ENCODE measurements at places on chromosomes 11 and 22.

GRCh38 chr22:19977296-19978243 lies 36.0 kb upstream of the TXNRD2 start:
- DNase-seq: no peak

GRCh38 chr11:2793701-2794045 lies 91.9 kb downstream of the CDKN1C start:
- DNase-seq: no peak

- no peak for DNase-seq
Observed at GRCh38 chr22:30250039-30250565, 3.5 kb upstream of the LIF start.

GRCh38 chr11:75398906-75399305 lies 412 bp upstream of the RPS3 start:
- DNase-seq: no peak

GRCh38 chr11:2461253-2461955 lies 16.6 kb downstream of the KCNQ1 start:
- DNase-seq: no peak

DNA sequence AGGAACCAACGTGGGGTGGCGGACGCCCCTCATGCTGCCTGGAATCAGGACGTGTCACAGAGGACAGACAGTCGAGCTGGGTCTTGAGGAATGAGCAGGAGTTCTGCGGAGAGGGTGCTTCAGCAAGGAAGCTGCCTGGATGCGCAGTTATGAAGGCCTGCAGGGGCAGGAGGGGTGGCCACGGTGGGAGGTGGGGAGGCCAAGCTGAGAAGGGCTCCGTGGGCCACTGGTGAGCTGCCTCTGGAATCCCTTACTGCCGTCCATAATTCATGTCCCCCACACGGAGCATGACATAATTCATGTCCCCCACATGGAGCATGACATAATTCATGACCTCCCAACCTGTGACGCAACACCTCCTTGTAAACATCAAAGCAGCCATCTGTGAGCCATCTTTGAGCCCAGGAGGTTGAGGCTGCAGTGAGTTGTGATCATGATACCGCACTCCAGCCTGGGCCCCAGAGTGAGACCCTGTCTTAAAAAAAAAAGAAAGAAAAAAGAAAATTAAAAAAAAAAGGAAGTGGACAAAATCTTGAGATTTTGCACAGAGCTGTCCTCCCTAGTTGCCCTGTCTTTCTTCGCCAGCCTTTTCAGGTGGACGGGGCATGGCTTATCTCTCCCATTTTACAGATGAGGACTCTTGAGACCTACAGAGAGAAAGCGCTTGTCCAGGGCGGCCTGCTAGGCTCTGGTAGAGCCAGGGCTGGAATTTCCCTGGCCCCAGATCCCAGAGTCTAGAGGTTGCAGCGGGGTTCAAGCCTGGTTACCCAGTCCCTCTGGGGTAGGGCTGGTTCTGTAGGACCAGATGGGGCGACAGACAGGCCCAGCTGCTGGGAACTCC lies 24.3 kb upstream of the PICK1 start:
- DNase-seq: no peak

DNA sequence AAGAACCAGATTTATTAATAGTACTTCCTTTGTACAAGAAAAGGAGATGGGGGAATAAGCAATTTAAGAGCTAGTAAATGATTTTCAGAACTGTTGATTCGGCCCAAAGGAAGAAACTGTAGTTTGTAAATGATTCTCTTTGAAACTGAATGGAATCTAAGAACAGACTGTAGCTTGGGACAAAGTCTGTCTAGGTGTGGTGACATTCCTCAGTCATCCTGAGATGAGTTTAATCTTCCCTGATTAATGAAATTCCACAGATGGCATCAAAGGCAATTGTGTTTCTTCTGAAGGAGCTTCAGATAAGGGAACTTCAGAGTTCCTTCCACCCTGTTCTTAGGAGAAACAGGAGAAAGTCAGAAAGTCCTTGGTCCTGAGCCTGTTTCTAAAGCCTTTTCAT lies 2095.9 kb downstream of the LRRC4C start:
- DNase-seq: no peak

DNA sequence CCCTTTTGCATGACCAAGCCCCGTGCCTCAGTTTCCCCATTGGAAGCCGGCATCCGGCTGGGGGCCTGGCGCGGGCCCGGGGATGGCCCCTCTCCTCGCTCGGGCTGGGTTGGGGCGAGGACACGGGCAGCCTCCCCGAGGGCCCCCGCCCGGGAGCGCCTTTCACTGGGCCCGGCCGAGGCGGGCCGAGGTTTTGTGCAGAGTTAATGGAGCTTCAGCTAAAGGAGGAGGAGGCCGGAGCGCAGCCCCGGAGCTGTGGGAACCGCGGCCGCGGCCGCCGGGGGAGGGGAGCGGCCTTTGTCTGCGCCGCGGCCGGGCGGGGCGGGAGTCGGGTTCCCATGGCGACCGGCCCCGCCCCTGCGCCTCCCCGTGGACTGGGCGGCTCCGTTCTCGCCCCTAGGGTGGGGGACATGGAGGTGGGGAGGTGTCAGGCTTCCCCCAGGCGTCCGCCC lies 1.4 kb upstream of the MAPK11 start:
- DNase-seq: no peak

DNA sequence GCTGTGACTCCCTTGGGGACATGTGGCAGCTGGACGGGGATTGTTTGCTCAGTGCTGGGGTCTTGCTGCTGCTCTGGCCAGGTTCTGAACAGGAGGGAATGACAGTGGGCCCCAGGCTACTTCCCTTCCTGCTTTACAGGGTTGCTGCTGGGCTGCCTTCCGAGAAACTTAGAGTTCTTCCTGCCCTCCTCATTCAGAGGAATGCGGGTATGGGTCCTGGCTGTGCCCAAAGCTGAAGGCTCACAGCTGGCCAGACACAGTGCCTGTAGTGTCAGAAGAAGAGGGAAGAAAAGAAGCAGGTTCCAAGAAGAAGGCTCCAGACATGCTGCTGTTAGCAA lies 108.3 kb upstream of the PARVA start:
- DNase-seq: no peak

GRCh38 chr11:127875131-127875530 lies 712.2 kb downstream of the ETS1 start:
- DNase-seq: no peak

- DNase-seq: no peak
Observed at GRCh38 chr11:114208377-114208776, 87.8 kb upstream of the NNMT start.

DNA sequence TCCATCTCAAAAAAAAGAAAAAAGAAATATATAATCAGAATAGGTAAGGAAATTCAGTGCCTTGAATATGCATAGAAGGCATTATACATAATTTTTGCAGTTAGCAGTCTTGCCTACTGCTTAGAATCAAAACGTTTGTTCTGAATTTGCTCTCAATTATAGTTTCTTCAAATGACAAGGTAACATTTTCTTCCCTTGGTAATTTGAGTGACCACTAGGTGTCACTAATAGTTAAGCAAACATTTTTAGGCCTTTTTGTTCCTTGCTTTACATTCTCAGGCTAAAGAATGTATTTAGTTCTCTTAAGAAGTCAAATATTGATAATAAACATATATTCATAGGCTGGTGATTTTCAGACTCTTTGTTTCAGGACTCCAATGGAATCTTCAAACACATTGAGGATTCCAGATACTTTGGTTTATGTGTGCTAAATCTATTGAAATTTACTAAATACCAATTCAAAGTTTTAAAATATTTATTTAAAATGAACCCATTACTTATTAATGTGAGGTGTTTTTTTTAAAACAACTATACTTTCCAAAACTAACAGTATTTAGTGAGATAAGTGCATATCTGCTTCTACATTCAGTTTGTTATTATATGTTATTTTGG lies 55.0 kb upstream of the DEPDC7 start:
- peak; percentile 38 for DNase-seq

DNA sequence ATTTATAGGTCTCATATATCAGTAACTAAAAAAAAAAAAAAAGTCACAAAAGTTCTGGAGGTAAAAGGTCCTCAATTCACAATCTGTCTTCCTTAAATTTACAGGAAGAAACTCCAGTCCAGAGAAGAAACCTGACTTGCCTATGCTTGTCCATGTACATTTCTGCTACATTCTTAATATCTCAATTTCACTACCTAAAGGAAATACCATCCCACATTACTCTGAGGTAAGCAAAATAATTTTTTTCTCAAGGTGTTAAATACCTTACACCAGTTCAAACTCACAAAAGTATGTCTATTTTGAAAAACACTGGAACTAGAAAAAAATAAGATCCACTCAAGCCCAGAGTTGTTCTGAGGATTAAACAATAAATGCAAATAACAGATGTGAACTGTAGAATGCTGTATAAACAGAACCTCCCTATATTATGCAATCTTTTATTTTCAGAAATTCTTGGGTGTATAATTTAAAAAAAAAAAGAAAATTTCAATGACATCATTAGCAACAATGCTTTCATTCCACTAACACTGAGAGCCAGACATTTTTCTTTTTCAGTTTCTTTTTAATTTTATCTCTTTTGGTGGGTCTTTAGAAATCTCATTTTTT lies 49.9 kb upstream of the GDPD4 start:
- DNase-seq: no peak

DNA sequence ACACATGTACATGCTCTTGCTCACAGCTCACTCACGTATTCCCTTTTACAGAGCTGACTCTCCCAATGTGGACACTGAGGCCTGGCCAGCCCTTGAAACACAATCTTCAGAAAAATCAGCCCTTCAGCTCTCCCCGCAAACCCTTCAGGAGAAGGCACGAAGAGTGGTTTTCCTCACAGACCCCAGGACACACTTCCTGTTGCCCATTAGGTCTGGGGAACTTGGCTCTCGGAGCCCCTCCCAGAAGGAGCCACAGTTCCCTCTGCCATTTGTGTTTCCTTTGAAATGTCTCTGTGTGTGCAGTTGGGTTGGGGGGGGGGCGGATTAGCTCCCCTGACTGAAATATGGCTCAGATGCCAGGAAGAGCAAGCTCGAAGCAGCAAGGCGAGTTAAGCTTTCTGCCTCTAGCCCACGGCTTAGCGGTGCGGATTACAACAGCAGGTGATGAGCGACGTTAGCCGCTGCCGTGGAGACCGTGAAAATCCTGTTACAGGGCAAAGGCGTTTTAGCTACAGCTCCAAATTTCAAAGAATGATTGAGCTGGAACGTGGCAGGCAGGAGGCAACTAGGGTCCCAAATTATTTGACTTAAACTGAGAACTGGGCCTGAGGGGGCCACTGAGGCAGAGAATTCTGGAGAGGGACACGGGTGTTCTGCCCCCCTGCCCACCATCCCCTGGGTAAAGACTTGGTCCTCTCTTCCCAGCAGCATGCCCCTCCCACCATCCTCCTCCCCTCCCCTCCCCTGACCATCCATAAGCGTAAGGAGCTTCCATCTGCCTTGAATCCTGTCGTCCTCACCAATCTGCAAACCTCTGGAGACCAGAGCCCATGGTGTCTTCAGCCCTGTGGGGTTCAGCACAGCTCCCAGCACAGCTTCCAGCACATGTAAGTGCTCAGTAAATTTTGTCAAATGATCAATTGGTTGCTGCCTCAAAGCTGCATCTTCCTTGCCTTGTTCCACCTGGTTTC lies 598.6 kb downstream of the BUD13 start:
- DNase-seq: no peak

GRCh38 chr22:22799561-22799960 lies 88.1 kb upstream of the IGLL5 start:
- no peak for DNase-seq

DNA sequence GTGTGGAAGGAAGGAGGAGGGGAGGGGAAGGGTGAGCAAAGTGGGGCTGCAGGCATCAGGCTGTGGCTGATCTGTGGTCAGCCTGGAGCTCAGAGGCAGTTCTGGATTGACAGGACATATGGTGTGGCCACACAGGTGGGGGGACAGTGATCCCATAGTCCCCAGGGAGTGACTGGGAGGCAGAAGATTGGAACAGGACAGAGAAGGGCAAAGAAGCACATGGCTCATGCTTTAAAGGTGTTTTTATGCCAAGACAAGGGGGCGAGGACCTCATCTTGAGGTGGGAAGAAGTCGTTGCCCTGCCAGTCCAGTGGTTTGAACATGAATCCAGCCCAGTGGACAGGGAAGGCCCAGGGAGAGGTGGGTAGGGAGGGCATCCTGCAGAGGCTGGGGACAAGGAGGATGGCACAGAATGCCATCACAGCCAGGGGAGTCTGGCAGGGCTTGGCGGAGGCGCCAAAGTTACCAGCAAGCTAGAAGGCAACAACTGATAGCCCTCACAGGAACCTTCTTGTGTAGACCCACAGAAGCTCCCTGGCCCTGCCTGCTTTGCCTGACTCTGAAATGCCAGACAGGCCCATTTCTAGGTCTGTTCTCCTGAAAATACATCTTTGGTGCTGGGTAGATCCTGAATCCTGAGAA lies 3.1 kb downstream of the BET1L start:
- DNase-seq: no peak

DNA sequence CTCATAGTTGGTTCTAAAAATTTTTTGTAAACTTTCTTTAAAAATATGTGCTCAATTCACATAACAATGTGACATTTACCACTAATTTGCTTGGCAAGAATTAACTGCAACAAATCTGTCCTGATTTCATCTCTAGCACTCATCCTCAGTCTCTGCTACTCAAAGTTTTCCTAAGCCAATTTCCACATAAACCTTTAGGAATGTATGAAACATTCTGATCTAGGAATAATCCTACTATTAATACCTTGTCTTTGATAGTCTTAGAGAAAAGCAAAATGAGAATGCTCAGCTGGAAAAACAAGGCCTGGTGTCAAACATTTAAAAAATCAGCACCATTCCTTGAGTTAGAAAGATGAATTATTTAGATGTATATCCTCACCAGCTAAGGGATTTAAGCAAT lies 114.3 kb downstream of the CD44 start:
- DNase-seq: no peak

- DNase-seq: no peak
Observed at GRCh38 chr11:60168306-60168705, 14.6 kb downstream of the MS4A6A start.

- DNase-seq: peak; percentile 42
Observed at GRCh38 chr11:13462311-13462900, 616 bp downstream of the BTBD10 start.

GRCh38 chr11:68796801-68797200 lies 44.9 kb downstream of the CPT1A start:
- no peak for DNase-seq

DNA sequence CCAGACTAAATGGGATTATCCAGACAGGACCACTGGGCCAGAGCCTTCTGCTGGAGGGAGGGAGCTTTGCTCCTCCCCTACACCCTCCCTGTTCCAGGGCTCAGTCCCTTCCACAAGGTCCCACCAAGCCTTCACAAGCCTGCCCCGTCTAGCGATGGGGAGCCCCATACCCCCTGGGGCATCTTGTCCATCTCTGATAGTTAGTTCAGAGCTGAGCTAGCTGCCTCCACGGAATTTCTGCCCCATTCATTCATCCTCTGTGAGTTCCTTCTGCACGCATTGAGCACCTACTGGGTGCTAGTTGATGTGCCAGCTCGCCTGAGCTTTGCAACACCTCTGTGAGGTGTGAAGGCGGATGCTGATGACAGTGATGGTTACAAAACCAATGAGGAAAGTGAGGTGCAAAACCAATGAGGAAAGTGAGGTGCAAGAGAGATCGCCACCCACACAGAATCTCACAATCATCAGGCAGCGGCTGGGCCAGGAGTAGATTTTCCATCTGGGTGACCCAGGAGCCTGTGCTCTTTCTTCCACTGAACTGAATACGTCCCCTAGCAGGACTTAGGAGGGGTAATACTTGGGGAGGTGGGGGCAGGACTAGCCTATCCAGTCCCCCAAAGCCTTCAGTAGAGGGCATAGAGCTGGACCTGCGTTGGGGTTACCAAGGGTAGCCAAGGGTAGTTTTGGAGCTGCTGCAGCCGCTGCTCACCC lies 21.5 kb upstream of the CBX7 start:
- no peak for DNase-seq

- DNase-seq: no peak
Observed at GRCh38 chr11:111602865-111603610, 789 bp downstream of the SIK2 start.

- DNase-seq: no peak
Observed at GRCh38 chr11:2187280-2187707, 15.7 kb upstream of the TH start.
